ENCODE measurements at places on chromosomes 2 and 18.
A peak's percentile ranks its signal among the peaks of the same experiment; 100 is the strongest.

DNA sequence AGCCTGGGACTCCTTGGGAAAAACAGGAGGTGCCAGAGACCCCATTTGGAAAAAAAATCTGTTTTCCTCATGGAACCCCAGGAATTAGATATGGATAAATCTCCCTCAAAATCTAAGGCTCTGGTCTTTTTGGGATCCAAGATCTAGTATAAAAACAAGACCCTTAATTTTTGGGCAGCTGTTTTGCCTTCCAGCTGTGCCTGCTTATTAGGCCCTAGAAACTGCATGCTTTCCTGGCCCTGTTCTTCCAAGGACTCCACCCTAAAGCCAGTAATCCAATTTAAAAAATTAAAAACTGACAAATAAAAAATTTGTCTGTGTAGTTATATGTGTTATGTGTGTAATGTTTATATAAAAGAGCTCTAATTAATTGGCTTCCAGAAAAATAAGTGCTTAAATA lies 274.6 kb downstream of the STK39 start:
- DNase-seq = no peak

- no peak for DNase-seq
These were observed 5.7 kb downstream of the GFPT1 start for GRCh38 chr2:69381337-69381737.

GRCh38 chr2:47089083-47089464 lies 66.0 kb downstream of the STPG4 start:
- no peak for DNase-seq

GRCh38 chr2:172200495-172201085 lies 97.9 kb upstream of the DLX2 start:
- peak; percentile 41 for DNase-seq

- DNase-seq = no peak
These were observed 14.8 kb upstream of the NOTO start for GRCh38 chr2:73187549-73187948.

- no peak for DNase-seq
These were observed 483.5 kb upstream of the SLC8A1 start for GRCh38 chr2:40935349-40935748.

- no peak for DNase-seq
These were observed 24.5 kb downstream of the SETBP1 start for GRCh38 chr18:44705075-44705675.

GRCh38 chr2:120343100-120343432 lies 2.9 kb upstream of the INHBB start:
- no peak for DNase-seq

All from stimulated activated naive CD8-positive, alpha-beta T cell treated with anti-CD3 and anti-CD28 coated beads, Interleukin-15, Interleukin-2, amounts not matched to agents 100 U/mL and 50 U/mL, for 24 hours (primary cell).